Fibroblast of skin of right biceps (primary cell): ENCODE measurements at places on chromosomes 4 and X.
A peak's percentile ranks its signal among the peaks of the same experiment; 100 is the strongest.

DNA sequence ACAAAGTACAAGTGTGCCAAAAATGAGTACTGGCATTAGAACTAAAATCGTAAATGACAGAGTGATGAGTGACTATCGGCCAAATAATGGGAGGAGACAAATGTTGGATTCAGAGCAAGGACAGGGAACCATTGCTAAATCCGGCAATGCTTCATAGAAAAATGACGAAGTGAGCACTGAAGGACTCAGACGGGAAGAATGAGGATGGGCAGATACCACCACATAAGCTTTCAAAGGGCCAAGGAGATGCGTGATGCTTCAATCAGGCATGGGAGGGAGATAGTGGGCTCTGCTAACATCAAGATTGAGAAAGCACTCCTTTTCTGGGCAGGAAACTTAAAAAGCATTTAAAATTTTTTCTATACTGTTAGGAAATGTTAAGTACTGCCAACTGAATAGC is 21.6 kb downstream of the RBBP7 start:
- DNase-seq, result no peak

- DNase-seq, result peak; percentile 84
Measured at GRCh38 chrX:134868771-134869495, 121.9 kb upstream of the SMIM10 start.

DNA sequence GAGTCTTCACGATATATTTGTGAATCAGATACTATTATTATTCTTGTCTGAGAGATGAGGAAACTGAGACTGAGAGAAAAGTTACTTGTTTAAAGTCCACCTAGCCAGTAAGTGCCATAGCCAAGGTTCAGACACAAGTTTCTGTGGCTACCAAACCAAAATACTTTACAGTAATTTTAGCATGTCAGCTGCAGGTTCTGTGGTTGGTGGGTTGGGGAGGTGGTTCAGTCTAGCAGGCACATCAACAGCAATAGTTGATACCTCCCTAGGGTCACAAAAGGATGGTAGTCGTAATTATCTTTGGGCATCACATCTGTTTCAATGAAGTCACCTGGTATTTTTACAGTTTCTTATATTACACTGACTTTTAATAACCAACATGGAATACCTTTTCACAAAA is 35.6 kb upstream of the EDA2R start:
- DNase-seq, result no peak

DNA sequence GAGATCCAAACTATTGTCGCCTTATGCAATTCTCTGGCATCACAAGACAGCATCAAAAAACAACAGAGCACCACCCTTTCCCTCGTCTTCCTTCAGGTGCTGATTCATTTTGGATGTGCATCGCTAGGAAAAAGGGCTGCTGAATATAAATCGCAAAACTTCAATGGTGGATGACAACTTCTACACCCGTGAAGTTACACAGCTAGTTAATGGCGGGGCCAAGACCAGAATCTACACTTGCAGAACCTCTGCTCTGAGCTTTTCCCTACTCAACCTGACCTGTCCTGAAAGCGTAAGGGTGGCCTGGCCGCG is 674 bp downstream of the GNPDA2 start:
- no peak for DNase-seq

GRCh38 chr4:110900213-110900769 is 277.4 kb upstream of the PITX2 start:
- DNase-seq, result peak; percentile 32

DNA sequence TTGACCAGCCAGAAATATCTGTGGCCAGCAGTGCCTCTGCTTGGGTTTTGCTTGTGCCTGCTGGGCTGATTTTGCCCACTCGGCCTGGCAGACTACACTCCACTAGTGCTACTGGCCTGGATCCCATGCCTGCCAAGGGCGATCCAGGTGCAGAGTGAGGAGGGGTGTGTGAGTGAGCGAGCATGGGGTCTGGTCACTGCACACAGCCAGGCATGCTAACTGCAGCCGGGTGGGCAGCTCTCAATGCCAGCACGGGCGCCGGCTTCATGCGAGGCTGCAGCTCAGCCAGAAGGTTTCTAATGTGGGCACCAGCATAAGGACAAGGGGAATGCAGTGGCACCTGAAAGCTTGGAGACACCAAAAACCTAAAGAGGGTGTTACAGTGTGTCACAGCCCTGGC is 1161.4 kb downstream of the FSTL5 start:
- DNase-seq, result no peak

- no peak for DNase-seq
Measured at GRCh38 chr4:25624616-25625015, 31.0 kb upstream of the SLC34A2 start.

DNA sequence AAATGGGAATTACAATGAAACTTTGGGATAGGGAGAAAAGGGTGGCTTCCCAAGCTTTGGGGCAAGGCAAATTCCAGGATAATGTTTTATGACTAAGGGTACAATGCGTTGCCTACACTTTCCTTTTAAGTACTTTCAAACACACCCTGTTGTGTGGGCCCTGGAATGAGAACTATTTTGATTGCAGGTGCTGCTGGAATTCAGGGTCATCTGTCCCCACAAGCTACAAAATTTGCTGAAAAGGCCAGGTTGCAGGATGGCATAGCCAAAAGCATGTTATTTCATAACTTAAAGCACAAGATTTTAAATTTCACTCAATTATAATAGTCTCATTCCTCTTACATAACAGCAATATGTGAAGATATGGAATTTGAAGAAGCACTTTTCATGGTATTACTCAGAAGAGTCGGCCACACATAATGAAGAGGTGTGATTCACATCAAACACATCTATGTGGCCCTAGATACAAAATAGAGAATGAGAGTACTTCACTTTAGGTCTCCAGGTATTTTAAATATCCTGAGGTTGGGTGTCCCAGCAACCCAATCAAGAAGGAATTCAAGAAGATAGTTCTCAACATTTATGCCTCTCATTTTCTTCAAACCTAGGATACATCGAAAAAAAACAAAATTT is 89.3 kb downstream of the APBB2 start:
- DNase-seq, result peak; percentile 29

- no peak for DNase-seq
Measured at GRCh38 chr4:147057611-147058190, 112.0 kb upstream of the TTC29 start.

- DNase-seq, result no peak
Measured at GRCh38 chr4:6180841-6181631, 19.3 kb downstream of the JAKMIP1 start.

- no peak for DNase-seq
Measured at GRCh38 chr4:113620032-113620431, 141.5 kb downstream of the CAMK2D start.

DNA sequence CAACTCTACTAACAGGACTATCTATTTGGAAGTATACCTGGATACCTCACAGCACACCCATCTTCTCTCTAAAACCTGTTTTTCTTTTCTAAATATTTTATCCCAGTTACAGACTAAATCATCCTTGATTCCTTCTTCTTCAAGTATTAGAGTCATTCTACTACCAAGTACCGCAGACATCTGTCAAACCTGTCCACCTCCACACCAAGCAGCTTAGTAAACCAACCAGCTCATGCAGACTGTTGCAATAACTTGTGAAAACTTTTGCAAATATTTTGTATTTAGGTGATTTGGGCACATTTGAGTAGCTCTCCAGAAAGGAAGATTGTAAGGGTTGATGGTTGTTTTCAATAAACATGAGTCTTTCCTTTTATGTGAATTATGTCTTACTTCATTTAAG is 238.6 kb downstream of the ADAMTS3 start:
- no peak for DNase-seq

GRCh38 chrX:134628663-134629062 is 29.6 kb downstream of the PLAC1 start:
- no peak for DNase-seq

- peak; percentile 53 for DNase-seq
Measured at GRCh38 chr4:77025643-77026321, 50.0 kb downstream of the CCNI start.

- DNase-seq, result peak; percentile 78
Measured at GRCh38 chr4:1727117-1728031, 6.1 kb downstream of the TACC3 start.

- peak; percentile 3 for DNase-seq
Measured at GRCh38 chr4:91330555-91331137, 973.1 kb upstream of the GRID2 start.

GRCh38 chr4:55947254-55947882 is 1.4 kb upstream of the CEP135 start:
- DNase-seq, result peak; percentile 68

DNA sequence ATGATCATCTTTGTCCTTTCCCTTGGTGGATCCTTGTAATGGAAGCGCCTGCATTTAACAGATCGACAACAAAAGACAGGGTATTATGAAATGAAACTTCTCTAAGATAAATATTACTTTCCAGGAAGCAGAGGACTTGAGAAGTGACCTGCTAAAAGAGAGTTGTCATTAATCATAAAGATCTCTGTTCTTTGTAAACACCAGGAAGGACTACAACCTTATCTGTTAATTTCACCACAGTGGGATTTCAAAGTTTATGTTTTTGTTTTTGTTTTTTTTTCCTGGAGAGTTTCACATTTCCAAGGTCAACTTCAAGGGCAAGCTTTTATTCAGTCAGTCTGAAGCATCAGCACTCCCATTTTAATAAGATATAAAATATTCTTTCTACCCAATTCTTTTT is 170.9 kb downstream of the RCHY1 start:
- no peak for DNase-seq

GRCh38 chrX:154473683-154474082 is 5.4 kb downstream of the LAGE3 start:
- no peak for DNase-seq

- no peak for DNase-seq
Measured at GRCh38 chr4:3410401-3411135, 31.2 kb upstream of the HGFAC start.

- peak; percentile 1 for DNase-seq
Measured at GRCh38 chrX:50971395-50971794, 60.9 kb downstream of the BMP15 start.

DNA sequence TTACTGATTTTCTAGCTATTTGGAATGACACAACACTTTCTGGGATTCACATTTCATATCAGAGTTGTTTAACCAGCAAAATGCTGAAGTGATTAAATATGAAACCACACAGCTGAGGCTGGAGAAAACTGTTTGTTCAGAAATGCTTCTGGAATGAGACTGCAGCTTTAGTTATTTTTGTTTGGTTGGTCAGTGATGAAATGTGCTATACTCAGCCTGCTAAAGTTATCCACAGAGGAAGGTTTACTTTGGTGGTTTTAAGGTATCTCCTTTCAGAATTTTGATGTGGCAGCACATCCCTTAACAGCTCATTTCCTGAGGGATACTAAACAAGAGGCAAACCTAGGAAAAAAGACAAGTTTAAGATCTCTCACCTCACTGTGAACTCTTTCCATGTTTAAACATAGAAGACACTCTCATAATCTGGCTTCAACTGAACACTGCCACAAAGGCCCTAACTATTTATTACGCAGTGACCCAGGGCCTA is 106.6 kb upstream of the PDE5A start:
- peak; percentile 96 for DNase-seq

DNA sequence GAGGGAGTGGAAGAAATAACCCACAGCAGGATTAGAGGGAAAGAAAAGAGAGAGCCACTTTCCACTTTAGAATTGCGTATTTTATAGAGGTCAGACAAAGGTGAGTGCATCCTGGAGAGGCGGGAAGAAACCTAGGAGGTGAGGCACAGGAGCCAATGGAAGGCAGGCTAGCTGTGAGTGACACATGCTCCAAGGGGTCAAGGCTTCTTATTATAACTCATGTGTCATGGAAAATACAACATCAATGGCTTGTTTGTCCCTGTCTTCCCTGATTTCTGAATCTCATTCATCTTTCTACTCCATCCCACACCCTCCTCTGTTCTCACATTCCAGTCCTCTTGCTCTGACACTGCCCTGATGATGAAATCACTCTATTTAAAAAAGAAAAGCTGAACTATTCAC is 14.4 kb downstream of the ANXA3 start:
- DNase-seq, result peak; percentile 78

- peak; percentile 26 for DNase-seq
Measured at GRCh38 chr4:134024251-134024650, 177.3 kb downstream of the PABPC4L start.

DNA sequence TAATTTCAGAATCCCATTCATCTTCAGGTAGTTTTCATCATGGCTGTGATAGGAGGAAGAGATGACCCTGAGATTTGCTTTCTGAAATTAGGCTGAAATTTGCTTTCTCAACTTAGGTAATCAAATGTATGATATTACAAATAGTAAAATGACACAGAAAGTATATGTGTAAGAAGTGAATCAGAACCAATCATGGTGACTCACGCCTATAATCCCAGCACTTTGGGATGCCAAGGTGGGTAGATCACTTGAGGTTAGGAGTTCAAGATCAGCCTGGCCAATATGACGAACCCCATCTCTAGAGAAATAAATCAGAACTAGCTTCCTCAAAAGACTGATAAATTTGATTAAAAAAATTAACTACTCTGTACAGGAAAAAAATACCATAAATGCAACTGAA is 555.4 kb downstream of the STPG2 start:
- peak; percentile 39 for DNase-seq

DNA sequence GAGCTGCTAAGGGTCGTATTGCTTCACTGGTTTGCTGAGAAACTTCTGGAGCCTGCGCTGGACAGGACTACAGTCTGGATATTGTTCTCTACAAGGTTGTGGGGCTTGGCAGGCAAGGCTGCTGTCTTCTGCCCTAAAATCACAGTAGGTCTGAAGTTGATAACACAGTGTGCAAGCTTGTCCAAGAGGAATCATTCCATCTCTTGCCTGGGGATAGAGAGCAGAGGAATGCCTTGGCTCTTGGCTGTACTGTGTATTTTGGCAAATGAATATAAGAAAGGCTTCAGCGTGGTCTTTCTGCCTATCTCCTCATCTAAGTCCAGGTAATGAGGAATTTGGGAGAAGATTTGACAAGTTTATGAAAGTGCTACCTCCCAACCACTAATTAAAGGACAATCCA is 9.4 kb upstream of the RASL11B start:
- DNase-seq, result peak; percentile 40

DNA sequence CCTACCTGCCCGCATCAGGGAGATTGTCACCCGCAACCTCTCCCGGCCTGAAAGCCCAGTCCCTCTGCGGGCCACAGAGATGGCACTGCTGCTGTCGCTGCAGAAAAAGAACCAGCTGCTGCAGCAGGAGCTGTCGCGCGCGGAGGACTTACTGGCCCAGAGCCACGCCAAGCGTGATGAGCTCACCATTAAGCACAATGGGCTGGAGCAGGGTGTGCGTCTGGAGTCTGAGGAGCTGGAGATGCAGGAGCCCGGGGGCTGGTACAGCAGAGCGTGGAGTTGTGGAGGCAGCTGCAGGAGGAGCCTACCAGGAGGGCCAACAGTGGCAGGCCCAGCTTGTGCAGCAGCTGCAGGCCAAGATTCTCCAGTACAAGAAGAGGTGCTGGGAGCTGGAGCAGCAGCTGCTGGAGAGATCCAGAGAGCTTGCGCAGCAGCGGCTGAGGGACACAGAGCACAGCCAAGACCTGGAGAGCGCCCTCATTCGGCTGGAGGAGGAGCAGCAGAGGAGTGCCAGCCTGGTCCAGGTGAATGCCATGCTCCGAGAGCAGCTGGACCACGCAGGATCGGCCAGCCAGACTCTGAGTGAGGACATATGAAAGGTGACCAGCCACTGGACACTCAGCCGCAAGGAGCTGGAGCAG is 11.3 kb downstream of the SMIM10L2A start:
- DNase-seq, result no peak

DNA sequence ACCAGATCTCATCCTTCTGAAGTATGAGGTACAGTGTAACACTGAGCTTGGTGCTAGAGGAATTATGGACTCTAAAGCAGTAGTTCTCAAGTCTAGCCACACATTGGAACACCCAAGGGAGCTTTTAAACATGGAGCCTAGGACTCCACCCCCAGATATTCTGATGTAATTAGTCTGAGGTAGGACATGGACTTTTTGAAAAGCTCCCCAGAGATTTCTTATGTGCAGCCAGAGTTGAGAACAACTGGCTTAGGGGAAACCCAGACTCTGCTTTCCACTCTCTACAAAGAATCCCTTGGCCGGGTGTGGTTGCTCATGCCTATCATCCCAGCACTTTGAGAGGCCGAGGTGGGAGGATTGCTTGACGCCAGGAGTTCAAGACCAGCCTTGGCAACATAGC is 11.6 kb upstream of the GDPD2 start:
- no peak for DNase-seq
